ELF-1 (cell line): ENCODE measurements at places on chromosomes 12 and 14.
A peak's percentile ranks its signal among the peaks of the same experiment; 100 is the strongest.

DNA sequence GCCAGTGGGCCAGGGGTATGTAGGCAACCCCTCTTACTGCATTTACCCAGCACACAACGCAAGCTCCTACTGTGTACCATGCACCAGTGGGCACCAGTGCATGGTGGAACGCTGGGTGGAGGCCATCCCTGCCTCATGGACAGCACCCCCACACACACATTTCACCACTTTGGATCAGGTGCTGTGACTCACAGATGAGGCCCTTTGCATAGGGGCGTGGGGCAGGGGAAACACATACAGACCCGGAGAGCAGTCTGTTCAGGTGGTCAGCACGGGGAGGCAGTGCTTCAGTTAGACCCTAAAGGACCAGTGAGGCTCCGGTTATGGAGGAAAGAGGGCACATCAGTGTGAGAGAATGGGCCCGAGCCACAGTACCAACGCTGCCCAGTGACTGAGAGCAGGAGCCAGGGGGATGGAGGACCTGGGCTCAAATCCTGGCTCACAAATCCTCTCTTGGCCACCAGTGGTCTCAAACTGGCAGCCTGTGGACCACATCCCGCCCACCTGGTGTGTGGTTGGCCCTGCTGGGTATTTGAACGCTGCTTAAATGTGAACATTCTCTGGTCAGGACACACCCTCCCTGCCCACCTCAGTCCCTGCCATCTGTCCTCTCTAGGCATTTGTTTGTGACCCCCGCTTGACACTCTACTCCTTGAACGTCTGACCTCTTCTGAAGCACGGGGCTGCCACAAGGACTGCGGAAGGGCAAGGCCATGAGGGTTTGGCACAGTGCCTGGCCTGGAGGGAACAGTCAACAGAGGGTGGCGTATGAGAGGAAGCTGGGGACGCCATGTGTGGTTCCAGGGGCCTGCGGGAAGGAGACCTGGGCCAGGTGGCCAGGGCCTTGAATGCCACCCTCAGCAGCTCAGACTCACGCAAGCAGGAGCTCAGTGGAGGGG lies 46.7 kb downstream of the FAM222A start:
- DNase-seq: no peak

DNA sequence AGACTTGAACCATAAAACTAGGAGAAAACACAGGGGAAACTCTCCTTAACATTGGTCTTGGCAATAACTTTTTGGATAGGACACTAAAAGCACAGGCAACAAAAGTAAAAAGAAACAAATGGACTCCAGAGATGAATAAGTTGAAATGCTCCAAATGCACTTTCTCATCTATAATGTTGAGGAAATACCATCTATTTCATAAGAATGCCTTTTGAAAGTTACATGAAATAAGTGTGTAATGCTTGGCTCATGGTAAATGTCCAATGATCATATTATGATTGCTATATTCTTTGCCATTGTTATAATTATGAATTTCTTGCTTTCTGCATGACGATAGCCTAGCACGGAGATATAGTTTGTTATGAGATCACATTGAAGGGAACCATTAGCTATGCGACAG lies 19.8 kb downstream of the PDE6H start:
- no peak for DNase-seq

- no peak for DNase-seq
Observed at GRCh38 chr14:95562892-95563685, 28.2 kb downstream of the GLRX5 start.

DNA sequence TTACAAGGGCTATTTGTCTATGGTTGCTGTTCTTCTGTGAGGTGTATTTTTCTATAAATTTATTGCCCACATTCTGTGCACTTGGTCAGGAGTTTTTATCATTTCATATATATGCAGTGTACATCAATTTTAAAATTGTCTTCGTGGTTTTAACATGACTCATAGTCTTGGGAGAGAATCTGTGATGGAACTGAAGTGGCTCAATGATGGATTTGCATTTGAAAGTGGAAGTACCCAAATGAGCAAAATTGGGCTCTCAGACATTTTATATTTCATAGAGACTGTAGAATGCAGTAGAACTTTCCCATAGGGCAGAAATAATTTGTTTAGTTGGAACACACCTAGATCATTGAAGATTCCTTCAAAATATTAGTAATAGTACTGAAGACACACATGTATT lies 1.9 kb upstream of the SCFD1 start:
- DNase-seq: no peak

GRCh38 chr12:28378736-28379135 lies 188.5 kb downstream of the CCDC91 start:
- DNase-seq: no peak

GRCh38 chr14:43855556-43855955 lies 651.5 kb downstream of the FSCB start:
- DNase-seq: no peak

GRCh38 chr12:54360717-54361456 lies 3.4 kb downstream of the GPR84 start:
- peak; percentile 90 for DNase-seq

- no peak for DNase-seq
Observed at GRCh38 chr12:233615-233968, 19.6 kb upstream of the SLC6A12 start.
